ENCODE measurements at places on chromosomes 11 and 22.

GRCh38 chr22:37163575-37164504, 14.1 kb upstream of the IL2RB start:
- no peak for DNase-seq

- no peak for DNase-seq
These were observed 10.5 kb upstream of the TSPAN18 start for GRCh38 chr11:44716256-44716655.

DNA sequence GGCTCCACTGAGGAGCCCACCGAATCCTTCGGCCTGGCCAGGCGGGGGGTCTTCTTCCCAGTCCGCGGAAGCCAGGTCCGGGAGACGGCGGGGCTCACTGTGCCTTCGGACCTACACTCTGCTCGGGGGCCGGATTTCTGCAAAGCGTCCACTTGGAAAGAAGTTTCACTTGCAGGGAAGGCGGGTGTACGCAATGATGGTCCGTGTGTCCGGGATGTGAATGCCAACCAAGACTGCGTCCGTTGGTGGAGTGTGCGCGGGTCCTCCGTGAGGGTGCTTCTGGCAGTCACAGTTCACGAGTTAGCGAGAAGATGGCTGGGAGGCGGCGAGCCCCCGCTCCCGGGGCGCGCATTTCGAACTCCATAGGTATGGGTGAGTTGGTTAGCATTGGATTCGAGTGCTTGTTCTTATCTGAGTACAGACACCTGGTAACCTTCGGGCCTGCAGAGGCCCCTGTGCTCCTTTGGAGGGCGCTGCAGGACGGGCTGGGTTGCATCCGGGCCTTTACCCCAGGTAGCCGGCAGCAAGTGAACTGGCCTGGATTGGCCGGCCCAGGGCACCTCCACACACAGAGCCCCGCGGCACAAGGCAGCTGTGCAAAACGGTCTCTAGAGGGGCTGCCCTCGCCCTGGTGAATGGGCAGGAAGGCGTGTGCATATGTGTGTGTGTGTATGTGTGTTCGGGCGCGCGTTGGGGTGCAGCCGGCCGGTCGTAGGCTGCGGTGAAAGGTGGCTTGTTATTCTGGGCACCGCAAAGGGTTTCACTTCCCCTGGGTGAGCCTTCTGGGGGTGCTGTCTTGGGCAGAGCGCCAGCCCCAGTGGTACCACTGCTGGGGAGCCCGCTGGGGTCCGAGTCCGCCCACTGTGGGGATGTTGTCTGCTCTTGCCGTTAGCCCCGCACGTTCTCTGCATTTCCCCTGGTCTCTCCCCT, 13.3 kb upstream of the CYP2R1 start:
- DNase-seq, result peak; percentile 31

- no peak for DNase-seq
These were observed 274.8 kb downstream of the NTM start for GRCh38 chr11:131645237-131645636.

DNA sequence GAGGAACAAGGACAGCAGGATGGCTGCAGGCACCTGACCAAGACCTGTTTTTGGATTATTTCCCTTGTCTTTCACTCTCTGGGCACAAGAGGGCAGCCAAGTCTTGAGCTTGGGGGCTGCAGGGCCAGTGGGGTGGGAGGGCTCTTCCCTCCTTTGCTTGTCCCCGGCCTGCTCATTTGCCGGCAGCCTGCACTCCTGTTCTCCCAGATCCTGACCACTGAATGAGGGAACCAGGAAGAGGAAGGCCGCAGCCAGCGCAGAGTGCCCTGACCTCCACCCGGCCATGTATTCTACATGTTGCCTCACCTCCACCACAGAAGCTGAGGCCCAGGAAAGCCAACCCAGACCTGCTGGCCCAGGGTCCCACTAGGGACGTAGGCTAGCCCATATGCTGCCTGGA, 15.5 kb upstream of the NNMT start:
- DNase-seq, result peak; percentile 95

DNA sequence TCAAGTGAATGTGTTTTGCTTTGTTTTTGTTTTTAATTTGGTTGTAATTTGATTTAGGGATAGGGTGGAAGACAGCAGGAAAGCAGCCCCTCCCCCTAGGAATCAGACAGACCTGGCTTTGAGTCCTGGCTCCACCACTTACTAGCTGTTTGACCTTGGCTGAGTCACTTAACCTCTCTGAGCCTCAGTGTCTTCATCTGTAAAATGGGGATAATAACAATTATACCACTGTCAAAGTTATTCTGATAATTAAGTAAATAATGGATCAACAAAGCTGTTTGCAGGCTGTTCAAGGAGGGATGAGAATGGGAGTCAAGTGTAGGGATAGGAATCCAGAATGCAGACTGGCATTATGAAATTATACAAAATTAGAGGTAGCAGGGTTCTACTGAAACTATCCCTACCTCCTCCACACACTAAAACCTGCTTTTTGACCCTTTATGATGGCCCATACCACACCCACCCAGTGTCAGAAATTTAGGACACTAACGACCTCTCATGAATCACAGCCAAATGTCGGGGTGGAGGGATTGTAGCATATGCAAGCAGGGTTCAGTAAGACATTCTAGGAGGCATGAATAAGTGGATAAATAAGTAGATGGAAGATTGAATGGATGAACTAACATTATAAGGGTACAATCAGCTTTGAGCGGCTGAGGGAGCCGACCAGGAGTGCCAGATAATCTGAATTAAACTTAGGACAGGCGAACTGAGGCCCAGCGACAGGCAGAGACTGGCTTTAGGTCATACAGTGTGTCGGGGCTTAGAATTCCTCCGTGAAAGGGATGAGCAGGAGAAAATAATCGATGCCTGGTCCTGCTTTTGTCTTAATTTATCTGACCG, 974 bp downstream of the ANAPC15 start:
- no peak for DNase-seq

DNA sequence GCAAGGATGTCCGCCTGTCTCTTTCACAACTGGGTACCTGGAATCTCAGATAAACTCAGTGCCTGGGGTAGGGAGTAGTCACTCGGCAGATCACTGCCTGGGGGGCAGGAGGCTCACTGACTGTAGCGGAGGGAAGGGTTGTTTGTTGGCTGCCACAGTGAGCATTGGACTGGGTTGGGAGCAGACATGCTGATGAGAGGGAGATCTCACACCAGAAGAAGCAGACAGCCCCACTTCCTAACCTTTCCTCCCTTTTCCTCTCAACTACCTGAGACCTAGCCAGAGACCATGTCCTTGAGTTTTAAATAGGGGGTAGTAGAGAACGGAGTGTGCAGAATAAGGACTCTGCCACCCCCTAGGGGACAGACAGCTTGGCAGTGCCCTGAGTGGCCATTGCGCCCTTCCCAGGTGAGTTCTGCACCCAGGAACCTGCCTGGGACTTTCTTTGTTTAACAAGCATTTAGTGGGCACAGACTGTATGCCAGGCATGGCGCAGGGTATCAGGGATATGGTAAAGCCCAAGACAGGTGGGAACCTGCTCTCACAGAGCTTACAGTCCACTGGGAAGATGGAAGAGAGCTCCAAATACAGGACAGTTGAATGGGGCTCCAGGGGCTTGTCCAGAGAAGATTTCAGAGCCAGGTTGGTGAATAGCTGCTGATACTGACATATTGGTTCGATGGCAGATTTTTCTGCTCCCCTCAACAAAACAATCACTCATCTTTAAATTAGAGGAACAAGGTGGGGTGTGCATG, 115.7 kb upstream of the NNMT start:
- DNase-seq, result no peak

DNA sequence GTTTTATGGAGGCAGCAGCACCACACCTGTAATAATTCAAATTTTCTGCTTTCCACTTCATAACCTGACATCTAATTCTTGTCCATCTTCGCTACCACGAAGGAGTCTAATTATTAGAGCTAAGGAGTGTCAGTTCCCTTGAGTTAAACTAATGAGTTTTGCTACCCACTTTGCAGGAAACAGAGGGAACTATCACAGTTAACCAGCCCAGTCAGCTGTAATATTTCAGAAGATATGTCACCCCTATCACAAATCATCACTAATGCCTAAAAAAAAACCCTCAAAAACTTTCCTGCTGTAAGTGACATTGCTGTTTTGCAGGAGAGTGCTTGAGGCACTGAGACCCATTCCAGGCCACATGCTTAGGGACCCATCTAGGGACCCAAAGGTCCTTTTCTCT, 8.4 kb downstream of the TECTA start:
- DNase-seq, result no peak

GRCh38 chr11:33723238-33723881, 12.9 kb downstream of the CD59 start:
- peak; percentile 96 for DNase-seq

DNA sequence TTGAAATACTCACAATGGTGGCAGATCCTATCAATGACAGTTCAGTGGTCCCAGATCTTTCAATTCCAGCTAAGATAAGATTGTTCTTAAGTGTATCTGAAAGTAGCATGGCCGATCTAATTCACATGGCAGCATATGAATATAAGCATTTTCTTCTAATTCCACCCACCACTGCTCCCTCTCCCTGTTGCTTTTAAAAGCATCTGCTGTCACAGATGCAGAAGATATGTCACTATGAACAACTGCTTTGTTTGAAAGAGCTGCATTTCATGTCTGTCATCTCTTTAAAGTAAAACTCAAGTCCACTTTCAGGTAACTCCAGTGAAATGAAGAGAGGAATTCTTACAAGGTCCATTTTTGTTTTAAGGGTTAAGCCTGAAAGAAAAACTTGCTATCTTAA, 1044.0 kb downstream of the DLG2 start:
- no peak for DNase-seq

- DNase-seq, result no peak
These were observed 190.6 kb downstream of the GUCY1A2 start for GRCh38 chr11:106827687-106828086.

GRCh38 chr11:42631220-42631843, 680.5 kb upstream of the API5 start:
- peak; percentile 16 for DNase-seq

GRCh38 chr22:29244785-29245625, 22.8 kb downstream of the RHBDD3 start:
- DNase-seq, result no peak

All from cardiac fibroblast (primary cell).